ENCODE measurements at places on chromosomes 4 and X.

DNA sequence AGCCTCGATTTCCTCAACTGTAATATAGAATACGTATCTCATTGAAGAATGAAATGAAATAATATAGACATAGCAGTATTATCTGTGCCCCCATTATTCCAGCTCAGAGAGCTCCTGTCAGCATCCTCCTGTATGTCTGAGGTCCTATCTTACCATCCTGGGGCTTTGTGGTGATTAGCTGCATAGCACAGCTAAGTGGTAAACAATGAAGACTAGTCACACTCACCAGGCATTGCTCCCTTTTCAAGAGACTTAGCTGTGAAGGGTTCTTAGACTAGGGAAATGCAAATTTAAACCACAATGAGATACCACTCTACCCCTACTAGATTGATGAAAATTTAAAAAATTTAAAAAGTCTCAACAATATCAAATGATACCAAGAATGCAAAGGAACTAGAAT is 172.9 kb downstream of the SLC39A8 start:
- no peak for DNase-seq

DNA sequence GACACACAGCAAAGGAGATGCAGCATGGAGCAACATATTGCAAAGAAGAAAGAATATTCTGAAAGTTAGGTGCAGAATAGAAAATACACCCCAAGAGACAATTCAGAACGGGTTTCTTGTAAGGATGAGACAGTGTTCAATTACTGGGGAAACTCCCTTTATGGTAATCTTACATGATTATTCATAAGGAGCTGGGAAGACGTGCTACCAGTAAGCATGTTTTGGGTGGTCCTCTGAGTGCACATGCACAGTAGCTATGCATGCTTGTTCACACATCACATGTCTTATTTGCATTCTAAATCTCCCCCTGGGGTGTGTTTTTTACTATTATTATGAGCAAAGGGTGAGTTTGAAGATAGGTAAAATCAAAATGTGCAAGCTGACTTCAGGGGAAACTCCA is 1448.8 kb downstream of the TECRL start:
- no peak for DNase-seq

GRCh38 chr4:15677507-15677988 is 4.1 kb upstream of the FAM200B start:
- DNase-seq: no peak

- no peak for DNase-seq
Observed at GRCh38 chrX:69179380-69179911, 14.2 kb upstream of the PJA1 start.

DNA sequence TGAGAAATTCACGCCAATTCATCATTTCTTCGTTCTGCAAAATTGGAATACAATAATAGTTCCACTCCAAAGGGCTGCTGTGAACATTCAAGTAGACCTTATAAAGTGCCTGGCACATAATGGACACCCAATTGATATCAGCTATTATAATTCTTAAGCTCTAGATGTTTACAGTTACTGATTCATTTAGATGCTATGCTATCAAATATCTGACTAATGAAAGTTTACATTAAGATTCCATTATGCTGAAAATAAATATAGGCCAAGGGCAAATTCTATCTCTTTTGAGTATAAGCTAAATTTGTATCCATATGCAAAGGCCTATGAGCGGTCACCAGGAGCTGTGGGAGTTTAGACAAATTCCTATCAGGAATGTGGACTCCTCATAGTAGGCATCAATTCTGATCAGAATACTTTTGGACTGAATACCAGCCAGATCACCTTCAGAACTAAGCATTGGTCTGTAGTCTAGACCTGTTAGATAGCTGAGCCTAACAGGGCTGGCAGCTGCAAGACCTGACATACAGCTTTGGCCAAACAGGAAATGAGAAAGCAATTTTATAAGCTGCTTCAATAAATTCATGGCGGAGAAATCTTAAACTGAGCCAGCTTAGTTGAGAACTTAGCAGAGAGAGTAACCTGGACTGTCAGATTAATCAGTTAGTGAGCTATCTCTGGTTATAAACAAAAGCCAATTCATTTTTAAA is 384.3 kb upstream of the ACTRT1 start:
- DNase-seq: no peak

DNA sequence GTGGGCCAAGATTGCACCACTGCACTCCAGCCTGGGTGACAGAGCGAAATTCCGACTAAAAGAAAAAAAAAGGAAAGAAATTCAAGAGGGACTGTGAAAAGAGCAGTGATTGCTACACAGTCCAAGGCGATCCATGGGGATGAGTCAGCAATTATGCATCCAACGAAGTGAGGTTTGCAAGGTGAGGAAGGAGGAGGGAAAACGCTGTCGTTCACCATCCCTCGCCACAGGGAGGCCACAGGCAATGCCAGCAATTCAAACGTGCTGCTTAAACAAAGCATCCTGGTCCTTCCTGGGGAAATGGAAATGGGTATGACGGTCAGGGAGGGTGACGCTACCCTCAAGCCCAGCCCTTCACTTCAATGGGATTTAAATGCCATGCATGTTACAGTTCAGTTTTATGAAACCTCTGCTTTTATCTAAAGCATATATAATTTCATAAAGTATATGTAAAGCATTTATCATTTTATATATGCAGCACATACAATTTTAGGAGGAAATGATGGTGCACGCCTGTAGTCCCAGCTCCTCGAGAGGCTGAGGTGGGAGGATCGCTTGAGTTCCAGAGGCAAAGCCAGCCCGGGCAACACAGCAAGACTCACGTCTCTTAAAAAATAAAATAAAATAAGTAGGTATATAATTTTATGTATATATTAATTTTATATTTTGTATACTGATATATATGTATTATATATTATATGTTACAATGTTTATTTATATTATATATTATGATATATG is 108.7 kb downstream of the DHRSX start:
- no peak for DNase-seq

- no peak for DNase-seq
Observed at GRCh38 chr4:168259096-168259495, 59.5 kb downstream of the DDX60 start.

- no peak for DNase-seq
Observed at GRCh38 chrX:86711531-86712180, 563.4 kb downstream of the DACH2 start.

All from activated gamma-delta T cell treated with Interleukin-2 at 50 U/mL for 16 hours (primary cell).